Body of pancreas (tissue), 4 donors: ENCODE measurements at places on chromosomes 12 and 14. TPM values are rescaled to one million over a fixed set of nuclear protein-coding genes. Genes with fewer than 3 reads are reported as not detected.

DNA sequence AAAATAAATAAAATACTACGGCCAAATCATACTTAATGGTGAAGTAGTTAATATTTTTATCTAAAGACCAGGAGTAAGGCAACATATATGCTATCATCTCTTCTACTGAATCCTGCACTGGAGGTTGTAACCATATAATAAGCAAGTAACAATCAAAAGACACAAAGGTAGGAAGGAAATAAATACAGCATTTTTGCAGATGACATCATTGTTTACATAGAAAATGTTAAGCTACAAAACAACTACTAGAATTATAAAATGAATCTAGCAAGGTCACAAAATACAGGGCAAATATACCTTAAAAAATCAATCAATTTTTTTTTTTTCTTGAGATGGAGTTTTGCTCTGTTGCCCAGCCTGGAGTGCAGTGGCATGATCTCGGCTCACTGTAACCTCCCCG lies 51.6 kb upstream of the BDKRB2 start:
- H3K27me3 ChIP-seq: no peaks in the 10 kb centered on the region
- no peak overlapping the region for H3K27ac ChIP-seq
- no peaks in the 10 kb centered on the region for H3K4me1 ChIP-seq
- no peak overlapping the region for H3K4me3 ChIP-seq
- H3K36me3 ChIP-seq: no peaks in the 10 kb centered on the region

The LRP1-AS gene
- not detected for total RNA-seq

- no peaks in the 10 kb centered on the region for H3K4me1 ChIP-seq
- peak; percentile 14 for DNase-seq
- no peaks in the 10 kb centered on the region for H3K36me3 ChIP-seq
- H3K27me3 ChIP-seq: no peaks in the 10 kb centered on the region
- H3K27ac ChIP-seq: no peak overlapping the region
These were observed 195.8 kb upstream of the DIO3 start for GRCh38 chr14:101365329-101366158.

GRCh38 chr12:95693689-95694088 lies 96.9 kb downstream of the NTN4 start:
- no peaks in the 10 kb centered on the region for H3K27me3 ChIP-seq
- DNase-seq: no peak
- no peak overlapping the region for H3K27ac ChIP-seq
- no peak overlapping the region for H3K4me3 ChIP-seq
- no peaks in the 10 kb centered on the region for H3K36me3 ChIP-seq

- no peaks in the 10 kb centered on the region for H3K36me3 ChIP-seq
- peaks cover 14% of the 10 kb centered on the region for H3K4me1 ChIP-seq
- H3K27me3 ChIP-seq: no peaks in the 10 kb centered on the region
- H3K4me3 ChIP-seq: peak within 1 kb of the TSS; percentile 39
These were observed at the start of gene KCNH3 for GRCh38 chr12:49538510-49539403. TSS of gene KCNH3 (plus strand) at chr12:49539030. CDS start at chr12:49539417, 387 bp downstream.

The ZBTB1 gene
- total RNA-seq: 28.5 TPM

DNA sequence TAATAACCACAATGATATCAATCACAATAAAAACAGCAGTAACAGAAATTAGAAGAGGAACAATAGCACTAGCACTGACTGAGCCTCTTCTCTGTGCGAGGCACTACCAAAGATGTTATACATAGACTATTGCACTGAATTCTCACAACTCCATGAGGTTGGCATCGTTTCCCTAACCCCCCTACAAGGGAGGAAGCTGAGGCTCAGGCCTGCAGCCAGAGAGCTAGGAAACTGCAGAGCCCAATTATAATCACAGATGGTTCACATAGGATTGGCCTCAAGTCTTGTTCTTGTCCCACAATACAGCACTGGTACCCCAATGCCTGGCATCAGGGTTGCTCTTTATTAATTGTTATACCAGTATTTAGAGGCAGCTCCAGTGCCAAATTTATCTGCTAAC lies 278.0 kb downstream of the CEP128 start:
- no peaks in the 10 kb centered on the region for H3K27me3 ChIP-seq
- H3K27ac ChIP-seq: no peak overlapping the region
- DNase-seq: no peak
- H3K4me3 ChIP-seq: no peak overlapping the region
- no peaks in the 10 kb centered on the region for H3K4me1 ChIP-seq
- no peaks in the 10 kb centered on the region for H3K36me3 ChIP-seq
